ENCODE measurements at places on chromosomes 7 and 10.

GRCh38 chr10:112713411-112713810 is 236.6 kb upstream of the TCF7L2 start:
- DNase-seq = no peak

GRCh38 chr7:40621592-40621998 is 486.8 kb downstream of the SUGCT start:
- no peak for DNase-seq

DNA sequence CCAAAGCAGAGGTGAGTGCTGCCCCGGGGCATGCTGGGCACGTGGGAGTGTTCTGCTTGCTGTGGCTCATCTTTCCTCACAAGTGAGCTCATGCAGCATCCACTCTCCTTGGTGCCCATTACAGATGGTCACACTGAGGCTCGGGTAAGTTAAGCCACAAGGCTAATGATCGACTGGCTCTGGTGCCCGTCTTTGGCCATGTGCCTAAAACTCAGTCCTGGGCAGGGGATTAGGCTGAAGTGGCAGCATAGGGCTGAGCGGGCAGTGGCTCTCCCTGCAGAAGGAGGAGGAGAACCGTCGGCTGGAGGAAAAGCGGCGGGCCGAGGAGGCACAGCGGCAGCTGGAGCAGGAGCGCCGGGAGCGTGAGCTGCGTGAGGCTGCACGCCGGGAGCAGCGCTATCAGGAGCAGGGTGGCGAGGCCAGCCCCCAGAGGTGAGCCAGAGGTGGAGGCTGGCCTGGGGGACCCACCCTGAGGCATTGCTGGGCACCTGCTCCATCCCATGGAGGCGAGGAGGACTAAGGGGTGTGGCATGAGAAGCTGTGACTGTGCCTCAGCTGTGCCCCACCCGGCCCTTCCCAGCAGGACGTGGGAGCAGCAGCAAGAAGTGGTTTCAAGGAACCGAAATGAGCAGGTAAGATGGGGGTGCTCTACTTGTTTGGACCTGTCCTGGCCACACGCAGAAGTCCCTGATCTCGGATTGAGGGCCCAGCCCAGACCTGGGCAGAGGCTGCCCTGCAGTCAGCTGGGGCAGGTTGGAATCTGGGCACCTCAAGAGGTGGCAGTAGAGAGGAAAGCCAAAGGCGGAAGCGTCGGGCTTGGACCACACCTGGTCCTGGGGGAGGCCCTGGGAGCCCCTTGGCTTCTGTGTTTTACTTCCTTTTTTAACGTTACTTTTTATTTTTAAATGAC is 7.3 kb downstream of the PGAM2 start:
- DNase-seq = no peak

- no peak for DNase-seq
Measured at GRCh38 chr10:32366588-32366987, 19.6 kb upstream of the EPC1 start.

- DNase-seq = no peak
Measured at GRCh38 chr10:78761311-78761781, 307.4 kb upstream of the ZMIZ1 start.

GRCh38 chr10:92222603-92223262 is 68.1 kb downstream of the CPEB3 start:
- DNase-seq = no peak

DNA sequence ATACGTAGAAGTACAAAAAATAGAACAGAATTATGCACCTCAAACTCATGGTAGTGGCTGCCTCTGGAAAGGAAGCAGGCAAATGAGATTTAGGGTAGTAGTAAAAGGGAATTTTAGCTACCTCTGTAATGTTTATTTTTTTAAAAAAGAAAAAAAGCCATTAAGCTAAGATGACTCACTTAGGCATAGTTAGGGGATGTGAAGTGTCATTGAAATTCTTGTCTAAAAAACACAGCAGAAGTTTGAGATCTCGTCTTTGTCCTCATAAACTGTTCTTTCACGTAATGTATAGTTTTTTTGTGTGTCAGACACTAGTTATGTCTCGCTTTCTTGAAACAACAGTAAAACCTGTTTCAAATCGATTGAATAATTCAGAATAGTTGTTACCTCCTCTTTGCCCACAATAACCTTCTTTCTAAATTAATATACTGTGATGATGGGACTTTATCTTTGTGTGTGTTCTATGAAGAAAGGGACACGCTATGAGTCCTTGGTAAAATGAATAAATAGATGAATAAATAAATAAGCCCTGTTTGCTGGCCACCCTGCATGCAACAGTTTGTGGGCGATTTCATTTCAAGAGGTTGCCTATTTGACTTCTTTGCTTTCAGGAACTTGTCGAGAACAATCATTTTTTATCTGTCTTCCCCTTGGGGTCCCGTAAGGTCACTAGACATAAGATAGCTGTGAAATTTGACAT is 14.5 kb upstream of the FBXW4 start:
- DNase-seq = no peak

DNA sequence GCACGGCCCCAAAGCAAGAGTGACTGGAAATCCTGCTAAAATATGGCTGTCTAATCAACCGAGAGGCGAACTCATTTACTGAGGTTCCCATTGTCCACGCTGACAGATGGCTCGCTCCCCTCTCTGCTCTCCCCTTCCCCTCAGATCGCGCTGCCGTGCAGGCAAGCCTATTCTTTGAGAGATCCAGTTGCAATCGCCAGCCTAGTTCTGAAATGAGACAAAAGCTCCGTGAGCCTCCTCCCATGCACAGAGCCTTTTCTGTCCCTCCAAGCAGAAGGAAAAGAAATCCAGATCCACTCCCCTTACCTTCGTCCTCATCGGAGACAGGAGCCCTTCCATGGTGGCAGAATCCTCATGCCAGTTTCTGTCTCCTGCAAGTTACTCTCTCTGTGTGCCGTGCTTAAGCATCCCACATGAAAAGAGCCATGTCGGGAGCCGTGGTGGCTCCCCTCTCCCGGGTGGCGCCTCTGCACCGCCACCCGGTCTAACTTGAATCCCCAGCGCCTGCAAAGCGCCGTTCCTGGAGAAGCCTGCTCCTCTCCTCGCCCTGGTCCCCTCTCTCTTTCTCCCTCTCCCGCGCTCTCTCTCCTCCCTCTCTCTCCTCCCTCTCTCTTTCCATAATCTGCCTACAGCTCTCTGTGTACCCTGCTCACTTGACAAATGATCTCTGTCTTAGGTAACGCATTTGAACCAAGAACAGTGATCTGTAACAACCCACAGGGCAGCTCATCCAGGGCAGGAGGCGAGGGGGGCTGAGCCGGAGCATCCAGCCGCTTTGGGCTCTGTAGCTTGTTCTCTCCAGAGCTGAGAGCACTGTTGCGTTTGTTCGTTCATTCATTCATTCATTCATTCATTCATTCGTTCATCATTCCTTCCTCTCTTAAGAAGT is 156.8 kb downstream of the FRMD4A start:
- DNase-seq = peak; percentile 45

DNA sequence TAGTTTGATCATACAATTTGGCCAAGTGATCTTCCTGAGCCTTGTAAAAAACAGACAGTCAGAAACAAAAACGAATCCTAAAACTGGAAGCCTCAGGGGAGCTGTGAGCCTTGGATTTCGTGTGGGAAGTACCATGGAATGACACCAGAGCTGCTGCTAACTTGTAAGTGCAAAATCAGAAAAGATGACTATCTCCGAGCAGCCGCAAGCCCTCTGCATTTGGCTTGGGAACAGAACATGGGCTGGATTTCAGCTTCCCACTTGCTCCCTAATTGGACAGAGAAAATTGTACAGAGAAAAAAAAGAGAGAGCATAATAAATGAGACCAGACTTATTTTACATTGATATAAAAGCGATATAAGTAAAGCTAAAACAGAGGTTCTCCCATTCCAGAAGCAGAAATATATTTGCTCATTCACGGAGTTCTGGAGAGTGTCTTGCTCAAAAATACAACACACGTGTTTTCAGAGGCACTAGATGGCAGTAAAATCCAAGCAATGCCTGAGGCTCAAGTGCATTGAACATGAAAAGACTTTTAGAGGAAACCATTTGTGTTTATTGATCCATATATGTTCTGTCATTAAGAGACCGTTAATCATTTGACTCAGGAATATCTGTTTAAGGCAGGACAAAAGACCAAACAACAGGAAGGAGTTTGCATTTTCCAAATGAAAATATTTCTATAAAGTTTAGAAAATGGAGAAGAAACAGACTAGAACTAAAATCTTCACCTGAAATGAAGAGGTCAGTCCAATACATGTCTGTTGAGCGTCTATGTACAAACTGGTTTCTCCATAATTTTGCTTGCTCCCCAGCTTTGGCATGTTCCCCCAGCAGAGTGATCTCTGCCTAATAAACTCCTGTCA is 78.3 kb upstream of the SLC26A5 start:
- DNase-seq = no peak

DNA sequence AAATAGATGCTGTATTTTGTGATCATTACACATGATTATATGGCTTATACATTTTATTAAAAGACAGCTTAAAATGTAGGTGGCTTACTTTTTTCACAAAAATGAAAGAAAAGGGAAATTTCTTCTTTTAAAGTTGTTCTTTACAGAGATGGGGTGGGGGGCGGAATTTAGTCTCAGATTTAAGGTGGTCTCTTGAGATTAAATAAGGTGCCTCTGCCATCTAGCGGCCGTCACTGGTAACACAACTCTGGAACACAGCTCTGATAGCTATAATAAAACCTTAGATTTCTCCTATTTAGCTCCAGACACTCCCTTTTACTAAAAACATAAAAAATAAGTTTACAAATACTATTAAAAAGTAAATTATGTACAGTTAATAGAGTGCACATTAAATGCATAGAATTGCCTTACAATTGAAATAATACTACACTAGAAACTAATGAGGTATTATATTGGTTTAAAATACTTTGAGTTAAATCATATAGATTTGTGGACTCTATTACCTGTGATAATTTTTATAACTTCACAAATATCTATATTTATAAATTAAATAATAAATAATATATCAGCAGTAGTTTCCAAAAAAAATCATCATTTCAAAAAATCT is 210.9 kb downstream of the DGKB start:
- DNase-seq = no peak

GRCh38 chr10:13019280-13019679 is 17.8 kb upstream of the CCDC3 start:
- DNase-seq = no peak

DNA sequence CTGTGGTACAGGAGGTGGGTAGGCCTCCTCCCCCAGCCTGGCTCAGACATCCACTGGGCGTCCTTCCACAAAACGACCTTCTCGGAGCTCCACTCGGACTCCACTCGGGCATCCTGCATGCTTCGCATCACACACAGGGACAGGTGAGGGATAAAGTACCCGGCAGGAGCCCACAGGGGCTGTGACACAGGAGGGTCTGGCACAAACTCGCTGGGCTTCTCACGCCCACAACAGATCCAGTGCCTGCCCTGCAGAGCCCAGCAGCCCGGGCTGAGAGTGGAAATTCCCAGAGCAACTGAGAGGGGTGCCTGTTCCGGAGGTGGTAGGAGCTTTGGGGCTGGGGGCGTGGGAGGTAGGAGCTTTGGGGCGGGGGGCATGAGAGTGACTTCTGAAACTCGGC is 108.4 kb downstream of the MKI67 start:
- no peak for DNase-seq

- no peak for DNase-seq
Measured at GRCh38 chr10:33084453-33084852, 126.4 kb upstream of the ITGB1 start.

- no peak for DNase-seq
Measured at GRCh38 chr7:149846436-149847046, 8.4 kb downstream of the ZNF862 start.

GRCh38 chr7:118352867-118353453 is 128.5 kb downstream of the ANKRD7 start:
- DNase-seq = peak; percentile 36

DNA sequence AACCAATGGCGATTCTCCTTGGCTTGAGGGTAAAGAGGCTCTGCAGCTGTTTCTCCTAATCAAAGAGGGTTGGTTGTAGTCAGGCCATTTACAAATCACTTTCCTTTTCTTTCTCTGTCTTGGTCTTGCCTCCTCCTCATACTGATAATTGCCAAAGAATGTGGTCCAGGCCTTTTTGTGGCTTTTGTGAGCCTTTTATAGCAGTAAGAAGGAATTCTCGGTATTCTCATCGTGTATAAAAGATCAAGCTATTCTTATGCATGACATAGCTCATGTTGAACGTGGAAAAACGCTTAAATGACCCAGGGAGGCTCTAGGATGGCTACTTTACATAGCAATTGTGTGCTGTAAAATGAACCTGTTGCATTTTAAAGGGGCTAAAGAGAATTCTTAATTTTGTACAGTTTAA is 62.6 kb downstream of the RBM20 start:
- DNase-seq = no peak

GRCh38 chr7:103936558-103936957 is 52.9 kb downstream of the RELN start:
- DNase-seq = no peak

GRCh38 chr10:124676416-124677062 is 67.6 kb downstream of the FAM53B start:
- DNase-seq = no peak

DNA sequence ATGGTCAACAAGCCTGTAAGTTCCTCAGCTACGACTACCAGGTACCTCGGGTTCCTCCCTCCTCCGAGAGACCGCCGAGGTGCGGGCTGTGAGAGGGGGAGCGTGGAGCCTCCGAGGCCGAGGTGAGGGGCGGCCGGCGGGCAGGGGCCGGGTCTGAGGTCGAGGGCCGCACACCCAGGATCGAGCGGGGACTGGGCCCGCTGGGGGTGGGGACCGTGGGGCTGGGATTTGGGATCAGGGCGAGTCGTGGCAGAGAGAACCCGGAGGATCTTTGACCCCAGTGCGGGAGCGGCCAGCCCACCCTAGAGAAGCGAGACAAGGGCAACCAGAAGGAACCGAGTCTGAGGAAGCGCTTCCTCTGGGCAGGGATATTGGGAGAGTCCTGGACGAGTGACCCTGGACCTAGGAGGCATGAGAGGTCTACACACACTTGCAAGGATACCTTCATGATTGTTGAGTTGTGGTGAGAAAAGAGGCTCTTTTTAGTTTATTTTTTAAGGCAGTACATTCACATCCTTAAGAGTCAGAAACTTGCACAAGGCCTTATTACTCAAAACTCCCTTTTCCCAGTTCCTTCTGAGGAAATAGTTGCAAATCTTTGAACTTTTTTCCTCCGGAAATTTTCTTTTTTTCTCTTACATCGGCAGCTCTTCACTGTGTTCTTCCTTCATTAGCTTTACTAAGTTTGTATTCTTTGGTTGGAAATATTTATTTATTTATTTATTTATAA is 395 bp downstream of the ZNF487 start:
- no peak for DNase-seq

- DNase-seq = no peak
Measured at GRCh38 chr7:3733541-3734140, 432.6 kb downstream of the SDK1 start.

- DNase-seq = no peak
Measured at GRCh38 chr7:81709836-81710235, 60.0 kb downstream of the HGF start.

GRCh38 chr10:114259824-114260223 is 20.8 kb downstream of the VWA2 start:
- no peak for DNase-seq

- DNase-seq = no peak
Measured at GRCh38 chr7:101746314-101746713, 71.1 kb upstream of the CUX1 start.

DNA sequence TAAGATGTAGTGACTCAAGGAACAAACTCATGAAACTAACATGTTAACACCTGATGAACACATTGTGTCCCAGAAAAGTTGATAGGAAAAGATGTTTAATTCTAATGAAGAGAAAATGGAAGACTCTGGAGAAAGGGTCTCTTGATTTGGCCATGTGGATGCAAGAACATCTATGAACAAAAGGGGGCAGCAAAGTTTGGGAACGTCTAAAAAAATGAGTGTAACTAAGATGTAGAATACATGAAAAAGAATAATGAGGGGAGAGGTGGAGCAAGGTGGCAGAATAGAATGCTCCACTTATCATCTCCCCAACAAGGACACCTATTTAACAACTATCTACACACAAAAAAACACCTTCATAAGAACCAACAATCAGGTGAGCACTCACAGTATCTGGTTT is 805.1 kb downstream of the TNS3 start:
- DNase-seq = no peak

All from Caco-2 (cell line).